Stomach (tissue), 19 donors: ENCODE measurements at places on chromosomes 7 and 10.

GRCh38 chr7:1928645-1929348, 258.7 kb downstream of the ELFN1 start:
- DNase-seq = peak; percentile 92

DNA sequence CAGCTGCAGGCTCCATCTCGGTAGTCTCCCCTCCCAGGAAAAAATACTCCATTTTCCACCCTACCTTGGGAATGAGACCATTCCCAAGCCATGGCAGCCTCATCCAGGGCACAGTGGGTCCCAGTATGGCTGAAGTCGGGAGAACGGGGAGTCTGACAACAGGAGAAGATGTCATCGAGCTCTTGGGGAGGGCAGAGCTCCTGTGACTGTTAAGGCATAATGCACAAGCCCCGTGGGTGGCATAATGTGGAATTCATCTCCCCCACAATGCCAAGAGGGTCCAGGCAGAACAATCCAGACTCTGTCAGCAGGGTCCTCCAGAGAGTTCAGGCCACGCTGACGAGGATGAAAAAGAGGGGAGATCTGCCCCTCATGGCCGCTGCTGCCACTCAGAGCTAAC, 279.4 kb downstream of the PLXNA4 start:
- DNase-seq = no peak

DNA sequence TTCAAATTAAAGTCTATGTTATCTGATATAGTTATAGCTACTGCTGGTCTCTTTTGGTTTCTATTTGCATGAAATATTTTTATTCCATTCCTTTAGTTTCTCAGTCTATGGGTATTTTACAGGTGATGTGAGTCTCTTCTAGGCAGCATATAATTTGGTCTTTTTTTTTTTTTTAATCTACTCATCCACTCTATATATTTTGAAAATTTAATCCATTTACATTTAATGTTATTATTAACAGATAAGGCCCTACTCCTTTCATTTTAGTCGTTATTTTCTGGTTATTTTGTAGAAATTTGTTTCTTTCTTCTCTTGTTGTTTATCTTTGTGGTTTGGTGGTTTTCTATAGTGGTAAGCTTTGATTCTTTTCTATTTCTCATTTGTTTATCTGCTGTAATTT, 58.8 kb downstream of the MALRD1 start:
- DNase-seq = no peak

DNA sequence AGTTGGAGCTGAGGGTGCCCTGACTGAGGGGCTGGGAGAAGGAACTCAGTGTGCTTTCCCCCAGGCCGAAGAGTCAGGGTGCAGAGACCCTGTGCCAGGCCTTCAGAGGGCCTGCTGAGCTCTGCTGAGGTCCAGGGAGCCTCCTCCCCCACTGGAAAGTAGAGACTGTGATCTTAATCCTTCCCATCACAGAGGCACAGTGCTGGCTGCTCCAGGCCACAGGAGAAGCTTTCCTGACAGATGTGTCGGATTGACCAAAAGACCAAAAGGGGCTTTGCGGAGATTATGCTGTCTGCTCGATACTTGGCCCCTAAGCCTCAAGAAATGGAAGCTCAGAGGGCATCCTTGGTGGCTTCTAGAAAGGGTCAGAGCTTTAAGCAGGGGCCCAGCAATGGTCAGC, 32.9 kb upstream of the BTRC start:
- DNase-seq = no peak

- DNase-seq = peak; percentile 88
Measured at GRCh38 chr7:47516985-47517600, 64.8 kb downstream of the TNS3 start.

DNA sequence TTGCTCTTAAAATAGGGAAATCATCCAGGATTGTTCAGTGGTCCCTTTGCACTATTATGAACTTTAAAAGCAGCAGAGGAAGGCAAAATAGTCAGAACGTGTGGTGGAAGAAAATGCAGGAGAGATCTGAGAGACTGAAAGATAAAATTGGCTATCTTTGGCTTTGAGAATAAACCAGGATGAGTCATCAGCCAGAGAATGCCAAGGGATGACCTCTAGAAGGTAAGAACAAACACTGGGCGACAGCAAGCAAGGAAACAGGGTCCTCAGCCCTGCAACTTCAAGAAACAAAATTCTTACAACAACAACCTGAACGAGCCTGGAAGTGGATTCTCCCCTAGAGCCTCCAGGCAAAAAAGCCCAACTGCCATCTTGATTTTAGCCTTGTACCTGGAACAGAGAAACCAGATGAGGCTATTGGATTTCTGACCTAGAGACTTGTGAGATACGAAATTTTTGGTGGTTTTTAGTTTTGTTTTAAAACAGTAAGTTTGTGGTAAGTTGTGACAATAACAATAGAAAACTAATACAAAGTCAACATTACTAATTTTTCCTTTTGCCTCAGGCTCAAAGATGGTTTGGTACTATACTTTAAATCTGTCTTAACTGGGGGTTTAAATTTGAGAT, 130.2 kb upstream of the CNTNAP2 start:
- no peak for DNase-seq

DNA sequence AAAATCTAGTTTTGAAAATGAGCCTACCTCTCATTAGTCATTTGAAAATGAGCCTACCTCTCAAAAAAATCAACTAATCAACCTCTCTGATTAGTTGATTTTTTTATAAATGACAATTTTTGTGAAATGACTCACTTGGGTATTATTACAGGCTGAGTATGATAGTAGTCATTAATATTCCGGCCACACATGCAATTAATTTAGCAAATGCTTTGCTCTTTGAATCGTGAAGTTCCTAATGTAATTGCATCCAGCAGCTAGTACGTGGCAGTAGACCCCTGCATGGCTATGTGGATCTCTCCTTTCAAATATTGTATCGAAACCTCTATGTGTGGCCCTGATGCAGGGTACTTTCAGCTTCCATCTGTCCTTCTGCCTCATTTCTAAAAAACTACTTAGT, 245.9 kb upstream of the PHYHIPL start:
- DNase-seq = no peak

GRCh38 chr10:48700493-48700892, 15.8 kb downstream of the WDFY4 start:
- no peak for DNase-seq

GRCh38 chr10:5500910-5501309, 1.5 kb upstream of the CALML5 start:
- DNase-seq = no peak

DNA sequence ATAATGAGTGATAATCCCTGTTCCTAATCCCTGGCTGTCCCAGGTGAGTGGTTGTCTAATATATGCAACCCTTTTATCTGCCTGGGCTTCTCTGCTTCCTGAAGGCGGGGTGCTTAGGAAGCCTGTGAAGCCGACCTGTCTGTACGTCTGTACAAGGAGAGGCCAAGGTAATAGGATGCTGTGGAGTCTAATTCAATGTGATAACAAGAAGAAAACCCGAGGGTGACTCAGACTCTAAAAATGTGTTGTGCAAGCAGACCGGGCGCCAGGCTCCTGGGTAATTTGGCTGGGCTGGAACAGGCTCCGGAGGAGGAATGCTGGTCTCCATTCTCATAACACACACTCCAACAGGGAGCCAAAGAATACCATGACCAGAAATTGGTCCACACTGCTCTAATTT, 43.6 kb downstream of the THNSL1 start:
- DNase-seq = peak; percentile 82

DNA sequence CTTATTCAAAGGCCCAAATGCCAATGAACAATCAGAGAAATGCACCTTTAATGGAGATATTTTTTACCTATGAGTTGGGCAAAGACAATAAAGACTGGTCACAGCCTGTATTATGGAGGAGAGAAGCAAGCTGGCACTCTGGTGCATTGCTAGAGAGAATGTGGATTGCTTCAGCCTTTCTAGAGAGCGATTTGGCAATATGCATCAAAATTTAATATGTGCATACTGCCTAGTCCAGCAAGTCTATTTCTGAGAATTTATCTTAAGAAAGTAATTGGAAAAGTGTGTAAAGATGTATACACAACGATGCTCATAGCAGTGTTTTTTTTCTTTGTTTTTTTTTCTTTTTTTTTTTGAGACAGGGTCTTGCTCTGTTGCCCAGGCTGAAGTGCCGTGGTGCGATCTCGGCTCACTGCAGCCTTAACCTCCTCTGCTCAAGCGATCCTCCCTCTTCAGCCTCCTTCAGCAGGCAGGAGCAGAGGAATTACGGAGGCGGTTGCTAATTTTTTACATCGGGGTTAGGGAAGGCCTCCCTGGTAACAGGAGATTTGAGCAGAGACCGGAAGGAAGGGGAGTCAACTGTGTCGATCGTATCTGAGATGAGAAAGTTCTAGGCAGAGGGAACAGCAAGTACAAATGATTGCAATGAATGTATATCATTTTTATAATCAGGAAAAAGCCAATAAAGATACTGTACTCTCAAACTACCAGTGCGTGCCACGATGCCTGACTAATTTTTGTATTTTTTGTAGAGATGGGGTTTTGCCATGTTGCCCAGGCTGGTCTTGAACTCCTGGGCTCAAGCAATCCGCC, 16.4 kb downstream of the KIAA1549 start:
- DNase-seq = no peak

DNA sequence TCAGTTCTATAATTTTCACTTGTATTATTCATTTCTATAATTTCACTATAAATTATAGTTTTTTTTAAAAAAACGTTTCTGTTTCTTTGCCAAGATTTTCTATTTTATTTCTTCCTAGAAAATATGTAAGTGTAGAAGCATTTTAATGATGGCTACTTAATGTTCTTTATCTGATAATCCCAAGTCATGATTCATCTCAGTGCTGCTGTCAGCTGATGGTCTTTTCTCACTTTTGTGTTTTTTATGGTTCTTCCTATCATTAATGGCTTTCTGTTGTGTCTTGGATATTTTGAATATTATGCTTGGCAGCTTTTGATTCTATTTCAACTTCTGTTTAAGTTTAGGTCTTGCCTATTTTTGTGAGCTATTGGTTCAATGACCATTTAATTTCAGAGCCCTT, 268.6 kb downstream of the BAMBI start:
- DNase-seq = no peak

DNA sequence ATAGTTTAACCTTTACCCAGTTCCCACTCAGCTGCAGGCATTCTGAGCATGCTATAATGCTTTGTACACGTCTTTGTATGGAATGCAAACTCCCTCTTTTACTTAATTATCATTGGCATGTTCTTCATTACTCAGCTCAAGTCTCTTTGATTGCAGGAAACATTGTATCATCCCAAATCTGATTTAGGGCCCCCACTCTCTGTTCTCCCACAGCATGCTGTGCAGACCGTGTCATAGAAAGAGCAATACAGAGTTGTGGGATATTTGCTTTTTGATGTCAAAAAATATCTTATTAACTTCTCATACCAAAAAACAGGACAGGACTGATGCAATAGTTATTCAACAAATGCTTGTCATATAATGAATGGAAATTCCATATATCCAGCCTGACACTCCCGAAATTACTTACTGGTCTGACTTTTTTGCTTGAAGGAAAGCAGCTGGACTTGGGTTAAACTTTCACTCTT, 1081.5 kb upstream of the C7orf33 start:
- DNase-seq = no peak

DNA sequence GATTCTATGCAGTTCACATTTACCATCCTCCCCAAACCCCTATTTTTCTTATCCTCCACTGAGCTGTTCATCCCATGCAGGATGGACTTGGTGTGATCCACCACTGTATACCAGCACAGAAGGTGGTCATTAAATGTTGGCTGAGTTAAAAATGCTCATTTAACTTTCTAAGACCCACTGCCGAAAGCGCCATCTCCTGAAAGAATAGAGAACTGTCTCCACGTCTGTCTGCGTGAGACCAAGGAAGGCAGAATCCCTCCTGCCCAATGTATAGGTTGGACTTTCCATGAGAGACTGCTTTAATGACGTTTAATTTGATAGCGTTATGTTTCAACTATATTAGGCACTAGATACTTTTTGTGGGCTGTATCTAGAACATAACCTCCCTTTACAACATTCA, 124.3 kb downstream of the GPAM start:
- DNase-seq = no peak

GRCh38 chr10:132484922-132485321, 52.7 kb upstream of the INPP5A start:
- no peak for DNase-seq

GRCh38 chr7:107277331-107277730, 108.5 kb downstream of the HBP1 start:
- DNase-seq = no peak

DNA sequence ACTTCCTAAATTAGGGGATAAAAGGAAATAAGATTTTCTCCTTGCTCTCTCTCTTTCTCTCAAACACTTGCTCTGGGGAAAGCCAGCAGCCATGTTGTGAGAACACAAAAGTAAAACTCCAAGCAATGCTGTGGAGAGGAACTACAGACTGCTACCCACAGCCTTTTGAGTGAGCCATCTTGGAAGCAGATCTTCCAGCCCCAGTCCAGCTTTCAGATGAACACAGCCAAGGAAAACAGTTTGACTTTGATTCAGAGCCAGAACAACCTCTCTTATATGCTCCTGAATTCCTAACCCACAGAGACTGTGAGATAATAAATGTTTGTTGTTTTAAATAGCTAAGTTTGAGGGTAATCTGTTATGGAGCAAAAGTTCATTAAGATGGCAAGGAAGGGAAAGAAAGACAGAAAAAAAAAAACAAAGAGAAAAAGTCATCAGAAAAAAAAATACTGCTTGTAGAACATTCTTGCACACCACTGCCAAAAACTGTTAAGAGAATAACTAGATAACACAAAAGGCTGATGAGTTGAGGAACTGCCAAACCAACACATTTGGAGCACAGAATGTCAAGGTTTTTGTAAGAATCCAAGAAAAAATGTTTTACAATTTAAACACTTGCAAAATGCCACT, 20.9 kb upstream of the PRKAR2B start:
- DNase-seq = no peak

- DNase-seq = no peak
Measured at GRCh38 chr7:132915647-132916046, 166.2 kb downstream of the CHCHD3 start.

DNA sequence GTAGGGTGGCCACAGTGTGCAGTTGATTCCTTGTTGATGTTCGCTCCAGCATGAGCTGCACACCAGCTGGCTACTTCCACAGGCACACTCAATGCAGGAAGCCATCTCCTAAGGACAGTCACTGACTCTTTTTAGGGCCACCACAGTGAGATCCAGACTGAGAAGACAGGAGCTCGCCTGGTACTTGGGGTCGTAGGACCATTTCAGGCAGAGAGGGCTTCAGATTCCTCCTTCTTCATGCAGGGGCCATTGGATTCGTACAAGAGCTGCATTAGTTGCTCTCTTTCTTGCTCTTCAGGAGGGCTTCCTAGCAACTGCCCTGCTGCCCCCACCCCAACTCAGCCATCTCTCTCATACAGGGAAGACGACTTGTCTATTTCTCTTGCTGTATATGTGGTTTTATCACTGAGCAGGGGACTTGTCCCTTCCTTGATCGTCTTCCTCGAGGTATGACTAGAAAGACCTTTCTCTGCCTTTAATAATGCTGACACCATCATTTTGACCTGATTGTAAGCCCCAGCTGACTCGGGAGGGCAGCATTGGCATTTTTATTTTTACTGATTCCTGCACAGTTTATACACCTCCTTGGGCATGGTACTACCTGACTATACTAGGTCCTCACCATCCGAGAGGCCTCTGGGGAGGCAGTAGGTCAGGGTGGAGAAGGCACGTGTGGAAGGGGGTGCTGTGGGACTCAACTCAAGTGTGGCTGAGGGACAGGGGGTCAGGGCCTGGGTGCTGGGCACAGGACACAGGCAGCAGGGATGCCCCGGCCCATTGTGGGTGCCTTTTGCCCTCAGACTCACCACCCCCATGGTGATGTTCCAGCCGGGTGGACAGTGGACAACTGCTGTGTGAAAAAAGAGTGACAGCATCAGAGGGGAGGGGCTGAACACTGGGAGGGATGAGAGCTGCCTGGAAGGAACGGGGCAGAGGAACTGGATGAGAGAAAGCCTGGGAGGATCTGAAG, 136.7 kb upstream of the ZNF746 start:
- no peak for DNase-seq

GRCh38 chr10:101012525-101013364, 13.1 kb downstream of the LZTS2 start:
- DNase-seq = peak; percentile 91
